Occipital lobe (tissue), 3 donors: ENCODE measurements at places on chromosomes 13 and 19. TPM values are rescaled to one million over a fixed set of nuclear protein-coding genes. Genes with fewer than 3 reads are reported as not detected.

GRCh38 chr19:51441410-51442390, 16.6 kb downstream of the SIGLEC8 start:
- DNase-seq, result no peak

DNA sequence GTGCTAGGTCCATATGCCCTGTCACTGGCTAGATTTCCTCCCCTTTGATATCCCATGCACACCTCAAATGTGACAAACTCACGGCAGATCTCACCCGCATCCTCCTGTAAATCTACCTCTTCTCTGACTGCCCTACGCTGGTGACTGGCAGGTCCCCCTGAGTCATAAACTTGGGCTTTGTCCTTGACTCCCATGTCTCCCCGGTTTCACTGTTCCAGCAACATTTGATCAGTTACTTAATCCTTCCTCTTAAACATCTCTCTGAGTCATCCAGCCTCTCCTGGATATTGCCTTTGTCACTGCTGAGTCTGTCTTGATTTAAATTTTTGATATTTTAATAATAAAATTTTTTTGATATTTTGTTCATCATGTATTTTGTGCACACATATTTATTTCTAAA, 26.5 kb downstream of the FAM216B start:
- DNase-seq, result no peak

GRCh38 chr19:18408053-18408476, 10.6 kb upstream of the LRRC25 start:
- no peak for DNase-seq

DNA sequence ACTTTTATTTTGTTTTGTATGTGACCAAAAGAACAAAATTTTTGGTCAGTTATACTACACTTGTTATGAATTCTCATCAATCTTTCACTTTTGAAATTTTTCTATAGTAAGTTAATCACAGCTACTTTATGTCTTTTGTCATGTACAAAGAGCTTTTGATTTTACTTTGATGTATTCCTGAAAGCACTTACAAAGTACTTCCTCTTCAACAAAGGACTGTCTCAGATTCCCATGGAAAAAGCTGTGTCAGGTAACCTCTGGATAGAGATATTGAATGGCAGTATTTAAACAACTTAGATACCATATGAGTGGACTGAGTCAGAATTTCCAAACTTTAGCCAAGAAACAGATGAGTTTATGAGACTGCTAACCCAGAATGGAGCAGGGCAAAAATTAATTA, 689.3 kb upstream of the ATXN8OS start:
- DNase-seq, result no peak

DNA sequence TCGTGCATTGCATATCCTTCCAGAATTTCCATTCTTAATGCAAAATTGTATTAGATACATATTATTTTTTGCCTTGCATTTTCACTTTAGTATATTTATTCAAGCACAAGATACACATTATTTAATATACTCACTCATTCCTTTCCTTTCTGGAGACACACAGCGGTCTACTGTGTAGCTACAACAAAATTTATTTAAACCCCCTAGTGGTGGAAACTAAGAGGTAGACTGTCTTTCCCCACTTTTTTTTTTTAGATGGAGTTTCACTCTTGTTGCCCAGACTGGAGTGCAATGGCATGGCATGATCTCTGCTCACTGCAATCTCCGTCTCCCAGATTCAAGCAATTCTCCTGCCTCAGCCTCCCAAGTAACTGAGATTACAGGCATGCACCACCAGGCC, 2040.3 kb upstream of the PCDH20 start:
- no peak for DNase-seq

GRCh38 chr13:20494656-20495055, 31.0 kb downstream of the CRYL1 start:
- DNase-seq, result no peak

DNA sequence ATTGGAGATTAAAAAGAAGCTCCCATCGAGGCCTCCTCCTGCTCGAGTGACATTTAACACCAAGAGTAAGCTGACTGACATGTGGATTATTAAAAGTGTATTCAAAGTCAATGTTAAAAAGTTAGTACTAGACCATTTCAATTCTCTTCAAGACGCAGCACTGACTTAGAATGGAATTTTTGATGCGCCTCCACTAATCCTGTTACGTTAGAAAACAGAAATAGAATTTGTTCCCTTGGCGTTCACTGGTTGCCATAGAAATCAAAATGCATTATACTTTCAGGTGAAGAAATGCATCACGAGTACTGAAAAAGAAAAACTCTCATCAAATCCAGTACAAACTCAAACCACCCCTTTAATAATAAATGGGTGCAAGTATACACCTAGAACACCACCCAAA, 42.2 kb downstream of the BRD4 start:
- DNase-seq, result no peak

DNA sequence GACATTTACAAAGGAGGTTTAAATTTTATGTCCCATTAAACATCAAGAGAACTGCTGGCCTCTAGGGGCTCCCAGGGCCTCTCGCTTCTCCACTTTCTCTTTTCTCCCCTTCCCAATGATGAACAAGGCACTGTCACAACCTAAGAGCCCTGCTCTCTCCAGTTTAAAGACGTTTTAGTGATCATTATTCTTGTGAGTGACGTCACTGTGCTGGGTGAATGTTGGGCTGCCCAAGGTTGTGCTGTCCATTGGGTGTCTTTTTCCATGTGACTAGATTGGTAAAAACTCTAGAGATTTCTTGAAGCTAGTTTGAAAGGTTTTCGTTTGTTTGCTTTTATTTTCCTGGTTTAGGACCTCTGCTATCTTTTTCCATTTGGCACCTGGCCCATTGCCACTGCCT, 602.6 kb downstream of the PCDH9 start:
- DNase-seq, result no peak

DNA sequence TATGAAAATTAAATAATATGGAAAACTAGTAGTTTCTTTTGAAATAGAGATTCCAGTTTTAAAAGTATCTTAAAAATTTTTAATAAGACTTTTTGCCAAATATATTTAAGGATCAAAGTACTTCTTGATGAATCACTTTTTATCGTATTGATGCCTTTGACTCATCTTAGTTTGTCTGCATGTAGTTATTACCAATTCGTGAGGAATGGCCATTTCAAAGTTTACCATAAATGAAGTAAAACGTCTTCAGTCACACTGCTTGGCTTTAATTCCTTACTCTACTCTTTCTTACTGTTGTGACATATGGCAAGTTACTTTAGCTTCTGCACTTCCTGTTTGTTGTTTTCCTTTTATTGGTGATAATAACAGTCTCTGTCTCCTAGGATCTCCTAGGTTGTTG, 38.3 kb downstream of the NDFIP2 start:
- DNase-seq, result no peak

DNA sequence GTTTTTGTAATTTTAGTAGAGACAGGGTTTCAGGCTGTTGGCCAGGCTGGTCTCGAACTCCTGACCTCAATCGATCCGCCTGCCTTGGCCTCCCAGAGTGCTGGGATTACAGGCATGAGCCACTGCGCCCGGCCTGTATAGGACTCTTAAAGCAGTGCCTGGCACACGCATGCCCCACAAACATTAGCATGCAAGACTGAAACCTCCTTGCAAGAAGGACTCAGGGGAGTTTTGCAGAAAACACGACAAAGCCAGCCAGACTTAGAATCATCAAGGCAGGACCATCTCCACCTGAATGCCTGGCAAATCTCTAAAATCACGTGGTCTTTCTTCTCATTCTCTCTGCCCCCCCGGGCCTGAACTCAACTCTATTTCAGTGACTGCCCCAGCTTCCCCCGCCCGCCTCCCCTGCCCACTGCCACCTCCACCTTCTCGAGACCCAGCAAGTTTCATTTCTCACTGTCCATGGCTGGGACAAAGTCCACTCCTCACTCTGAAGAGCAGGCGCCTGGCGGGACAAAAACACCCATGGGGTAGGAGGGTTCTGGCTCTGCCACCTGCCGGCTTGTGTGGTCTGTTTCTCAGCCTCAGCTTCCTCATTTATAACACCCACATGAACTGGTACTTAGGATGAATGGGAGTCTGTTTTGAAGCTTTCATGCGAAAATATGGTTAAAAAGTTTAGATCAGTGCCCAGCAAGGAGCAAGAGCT, 2.4 kb downstream of the TICAM1 start:
- DNase-seq, result no peak

DNA sequence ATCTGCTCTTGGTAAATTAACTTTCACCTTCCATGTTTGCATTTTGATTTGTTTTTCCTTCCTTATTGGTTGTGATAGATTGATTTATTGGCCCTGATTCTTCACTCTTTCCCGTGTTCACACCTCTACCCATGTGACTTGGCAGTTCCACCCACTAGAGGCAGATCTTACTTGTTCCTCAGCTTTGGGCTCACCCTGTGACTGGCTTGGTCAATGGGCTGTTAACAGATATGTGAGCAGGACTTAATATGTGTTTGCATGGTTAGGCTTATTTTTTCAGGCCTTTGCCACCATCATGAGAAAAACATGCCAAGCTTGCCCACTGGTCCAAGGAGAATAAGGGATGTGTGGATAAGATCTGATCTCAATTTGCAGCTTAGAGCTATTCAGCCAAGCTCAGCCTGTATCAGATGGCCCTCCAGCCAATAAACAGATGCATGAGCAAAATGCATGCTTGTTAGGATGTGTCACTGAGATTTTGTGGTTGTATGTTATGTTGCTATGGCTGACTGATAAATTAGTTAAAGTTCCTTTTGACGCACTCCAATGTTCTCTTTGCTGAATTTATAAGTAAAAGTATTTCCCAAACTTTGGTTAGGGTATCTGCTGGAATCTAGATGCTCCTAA, 48.0 kb downstream of the RGCC start:
- no peak for DNase-seq

DIAPH3 gene
- total RNA-seq, result 5.8 TPM

DNA sequence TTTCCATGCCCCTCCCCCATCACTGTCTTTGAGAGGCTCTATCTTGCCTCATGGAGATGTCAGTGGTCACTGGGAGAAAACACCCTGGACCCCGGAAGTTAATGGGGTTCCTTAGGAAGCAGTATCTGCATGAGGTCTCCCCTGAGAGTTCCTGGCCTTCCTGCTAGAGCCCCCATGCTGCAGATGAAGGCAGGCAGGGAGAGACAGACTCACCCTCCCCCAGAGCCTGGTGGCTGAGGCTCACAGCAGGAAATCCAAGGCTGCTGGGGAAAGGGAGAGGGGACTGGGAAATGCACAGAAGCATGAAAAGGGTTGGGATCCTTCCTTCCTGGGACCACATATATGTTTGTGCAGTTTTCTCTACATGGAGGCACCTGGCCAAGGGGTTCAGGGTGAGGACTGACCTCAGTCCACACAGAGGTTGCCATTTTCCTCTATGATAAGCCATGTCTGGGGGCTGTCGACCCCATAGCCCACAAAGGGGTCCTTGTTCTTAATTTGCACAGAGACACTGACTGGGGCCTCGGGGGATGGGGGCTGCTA, 95.4 kb downstream of the RNASEH2B start:
- no peak for DNase-seq

CDC16 gene
- total RNA-seq, result 49.4 TPM

DNA sequence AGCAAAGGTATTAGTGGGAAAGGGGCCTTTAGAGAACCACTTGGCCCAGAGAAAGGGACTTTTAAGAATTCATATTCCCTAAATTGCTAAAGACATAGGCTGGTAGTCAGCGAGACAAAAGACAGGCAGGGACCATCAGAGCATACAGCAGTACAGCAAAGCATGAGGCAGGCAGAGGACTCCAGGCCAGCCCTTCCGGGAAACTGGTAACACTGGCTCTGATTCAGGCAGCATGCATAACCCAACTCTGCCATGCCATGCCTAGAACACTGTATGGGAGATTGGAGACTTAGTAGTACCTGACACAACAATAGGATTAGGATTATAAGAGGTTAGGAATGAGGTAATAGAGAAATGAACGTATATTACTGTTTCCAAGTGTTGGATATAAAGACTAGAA, 34.9 kb downstream of the CAB39L start:
- no peak for DNase-seq

- no peak for DNase-seq
Measured at GRCh38 chr13:70380809-70381208, 272.6 kb upstream of the KLHL1 start.

DNA sequence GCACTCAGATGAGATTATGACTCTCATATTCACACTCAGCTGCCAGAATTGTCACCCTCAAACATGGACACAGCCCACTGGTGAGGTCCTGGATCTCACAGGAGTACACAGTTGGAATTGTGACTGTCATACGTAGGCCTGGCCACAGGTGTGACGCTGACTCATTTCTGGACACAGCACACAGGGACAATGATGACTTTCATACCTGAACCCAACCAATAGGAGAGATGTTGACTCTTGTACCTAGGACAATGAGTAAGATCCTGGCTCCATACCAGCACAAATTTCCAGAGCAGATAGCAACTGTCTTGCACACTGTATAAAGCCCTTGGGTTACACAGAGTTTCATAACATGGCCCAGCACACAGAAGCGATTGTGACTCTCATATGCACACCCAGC, 46.4 kb downstream of the ZNF85 start:
- DNase-seq, result no peak

CASP14 gene
- total RNA-seq, result not detected

- DNase-seq, result no peak
Measured at GRCh38 chr19:30360376-30361106, 11.6 kb upstream of the ZNF536 start.

DNA sequence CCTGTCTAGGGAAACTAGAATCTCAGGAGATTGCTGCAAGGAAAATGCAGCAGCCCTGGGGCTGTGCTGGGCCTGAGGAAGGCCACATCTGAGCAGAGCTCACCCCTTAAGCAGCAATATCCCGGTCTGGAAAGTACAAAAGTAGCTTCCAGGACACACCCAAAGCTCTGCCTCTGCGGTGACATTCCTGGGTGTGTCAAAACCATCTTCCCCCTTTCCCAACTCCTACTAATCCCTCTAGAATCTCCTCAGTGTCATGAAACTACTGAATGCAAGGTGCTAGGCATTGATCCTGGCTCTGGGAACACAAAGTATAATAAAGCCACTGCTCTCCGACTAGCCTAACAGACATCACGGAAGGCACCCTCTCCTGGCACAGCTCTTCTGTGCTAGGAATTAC, 5.0 kb downstream of the PBX4 start:
- no peak for DNase-seq

ZNF90 gene
- total RNA-seq, result 3.0 TPM

PPP1R13L gene
- total RNA-seq, result not detected

ZNF471 gene
- 18.4 TPM for total RNA-seq

GRCh38 chr13:96104516-96104915, 14.6 kb downstream of the HS6ST3 start:
- DNase-seq, result no peak

ZNF610 gene
- 17.8 TPM for total RNA-seq

ATP4A gene
- not detected for total RNA-seq

NAA16 gene
- total RNA-seq, result 56.9 TPM
